ENCODE measurements at places on chromosomes 5 and 9.

- no peak for DNase-seq
Measured at GRCh38 chr5:132664696-132665209, 6.8 kb downstream of the IL13 start.

- DNase-seq: no peak
Measured at GRCh38 chr9:21715408-21715807, 87.0 kb upstream of the MTAP start.

DNA sequence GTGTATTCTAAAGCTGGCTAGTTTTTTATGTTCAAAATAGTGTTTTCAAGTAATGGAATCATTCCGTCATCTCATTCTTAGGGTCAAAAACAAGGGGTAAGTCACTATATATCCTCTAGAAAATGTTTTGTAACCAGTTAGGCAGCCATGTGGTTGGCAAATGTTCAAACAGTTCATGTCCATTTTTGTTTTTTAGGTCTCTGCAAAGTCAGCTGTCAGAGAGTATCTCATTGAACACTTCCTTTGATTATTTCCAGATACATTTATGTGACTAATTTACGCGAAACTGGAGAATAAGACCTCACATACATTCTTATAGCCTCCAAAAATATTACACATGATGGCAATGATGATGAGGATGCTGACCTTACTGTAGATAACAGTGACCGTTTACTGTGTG lies 50.4 kb downstream of the TRIO start:
- no peak for DNase-seq

DNA sequence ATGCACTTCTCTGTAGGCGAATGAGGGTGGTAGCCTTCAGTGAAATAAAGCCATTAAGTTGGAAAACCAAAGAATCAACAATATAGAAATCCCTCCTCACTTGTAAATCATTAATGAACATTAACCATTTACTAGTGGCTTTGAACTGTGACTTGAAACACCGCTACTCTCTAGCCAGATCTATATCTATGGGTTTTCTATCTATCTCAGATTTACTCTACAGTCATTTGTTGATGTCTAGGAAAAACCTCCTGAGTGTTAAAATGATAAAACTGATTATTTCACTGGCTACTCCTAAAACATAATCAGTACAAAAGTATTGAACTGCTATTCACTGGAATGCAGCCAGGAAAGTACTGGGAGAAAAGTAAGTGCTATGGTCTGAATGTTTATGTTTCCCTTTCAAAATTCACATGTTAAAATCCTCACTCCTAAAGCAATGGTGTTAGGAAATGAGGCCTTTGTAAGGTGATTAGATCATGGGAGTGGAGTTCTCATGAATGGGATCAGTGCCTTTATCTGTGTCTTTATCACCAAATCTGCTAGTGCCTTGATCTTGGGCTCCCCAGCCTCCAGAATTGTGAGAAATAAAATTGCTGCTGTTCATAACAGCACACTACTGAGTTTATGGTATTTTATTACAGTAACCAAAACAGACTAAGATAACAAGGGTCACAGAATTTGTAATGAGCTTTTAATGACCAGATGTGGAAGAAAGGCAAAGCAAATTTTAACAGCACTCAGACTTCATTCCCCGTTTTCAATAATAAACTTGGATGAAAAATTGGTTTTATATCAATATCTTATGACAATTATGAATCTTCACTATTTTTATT lies 8.6 kb upstream of the OXCT1 start:
- DNase-seq: no peak

- no peak for DNase-seq
Measured at GRCh38 chr9:30522486-30522885, 1862.0 kb upstream of the ACO1 start.

DNA sequence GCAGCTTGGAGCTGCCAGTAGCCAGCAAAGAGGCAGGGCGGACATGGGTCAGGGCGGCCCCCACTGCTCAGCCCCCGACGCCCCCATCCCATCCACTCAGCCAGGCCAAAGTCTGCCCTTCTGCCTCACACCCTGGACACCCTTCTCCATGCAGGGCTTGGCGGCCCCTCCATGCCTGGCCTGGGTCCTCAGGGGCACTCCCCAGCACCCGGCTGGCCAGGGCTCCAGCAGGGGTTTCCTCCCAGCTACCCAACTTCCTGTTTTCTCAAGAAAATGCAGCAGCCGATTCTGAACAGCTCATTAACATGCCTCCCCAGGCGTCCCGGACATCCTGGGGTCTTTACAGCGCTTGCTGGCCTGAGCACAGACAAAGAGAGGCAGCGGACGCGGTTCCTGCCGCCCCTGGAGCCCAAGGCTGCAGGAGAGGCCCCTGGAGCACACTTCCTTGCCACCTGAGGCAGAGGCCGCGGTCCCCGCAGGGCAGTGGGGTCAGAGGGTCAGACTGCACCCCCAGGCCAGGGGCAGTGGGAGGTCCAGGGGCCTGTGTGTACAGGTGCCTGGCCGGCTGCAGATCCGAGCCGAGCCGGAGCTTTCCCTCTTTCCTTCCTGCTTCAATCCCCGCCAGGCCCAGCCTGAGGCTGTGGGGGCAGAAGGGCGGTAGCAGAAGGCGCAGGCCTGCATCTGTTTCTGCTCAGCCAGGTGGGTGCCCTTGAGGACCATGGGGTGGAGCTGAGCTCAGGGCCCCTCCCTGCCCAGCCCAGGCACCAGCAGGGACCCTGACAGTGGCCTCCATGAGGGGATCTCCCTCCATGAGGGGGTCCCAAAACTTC lies 18.7 kb upstream of the NRARP start:
- no peak for DNase-seq

- DNase-seq: no peak
Measured at GRCh38 chr5:82439750-82440445, 161.7 kb upstream of the RPS23 start.
